Spleen (tissue), 13 donors: ENCODE measurements at places on chromosomes 1 and 21. TPM values are rescaled to one million over a fixed set of nuclear protein-coding genes. Genes with fewer than 3 reads are reported as not detected.
A peak's percentile ranks its signal among the peaks of the same experiment; 100 is the strongest.

DNA sequence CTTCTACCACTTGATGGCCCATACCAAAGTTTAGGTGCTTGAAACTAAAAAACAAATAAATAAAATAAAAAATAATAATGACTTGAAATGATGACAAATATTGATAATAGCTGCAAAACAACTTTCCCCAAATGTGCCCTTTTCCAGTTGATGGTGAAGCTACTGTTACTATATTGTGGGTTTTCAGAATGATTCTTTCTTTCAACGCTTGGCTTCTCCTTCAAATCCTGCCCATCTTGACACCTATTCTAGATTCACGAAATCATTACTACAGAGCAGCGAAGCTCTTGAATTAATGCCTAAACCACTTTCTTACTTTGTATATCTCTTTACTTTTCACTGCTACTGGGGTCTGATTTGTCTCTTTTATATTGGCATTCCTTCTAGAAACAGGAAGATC, 9.2 kb upstream of the C1orf141 start:
- no peak for DNase-seq

DNA sequence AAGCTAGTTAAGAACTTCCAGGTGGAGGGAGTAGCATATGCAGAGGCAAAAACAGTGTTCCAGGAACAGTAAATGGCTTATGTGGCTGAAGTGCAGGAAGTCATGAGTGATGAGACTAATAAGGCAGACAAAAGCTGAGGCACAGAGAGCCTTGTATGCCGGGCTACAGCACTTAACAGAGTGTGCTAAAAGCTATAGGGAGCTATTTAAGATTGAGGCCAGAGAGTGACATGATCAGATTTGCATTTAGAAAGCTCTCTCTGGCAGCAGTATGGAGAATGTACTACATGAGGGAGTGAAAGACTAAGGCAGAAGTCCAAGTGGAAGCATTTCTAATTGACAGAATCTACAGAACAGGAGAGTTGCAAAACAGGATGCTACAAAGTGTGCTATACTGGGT, 38.6 kb downstream of the WASF2 start:
- DNase-seq, result no peak

- DNase-seq, result no peak
These were observed 70.1 kb downstream of the KCNJ15 start for GRCh38 chr21:38326899-38327298.

DNA sequence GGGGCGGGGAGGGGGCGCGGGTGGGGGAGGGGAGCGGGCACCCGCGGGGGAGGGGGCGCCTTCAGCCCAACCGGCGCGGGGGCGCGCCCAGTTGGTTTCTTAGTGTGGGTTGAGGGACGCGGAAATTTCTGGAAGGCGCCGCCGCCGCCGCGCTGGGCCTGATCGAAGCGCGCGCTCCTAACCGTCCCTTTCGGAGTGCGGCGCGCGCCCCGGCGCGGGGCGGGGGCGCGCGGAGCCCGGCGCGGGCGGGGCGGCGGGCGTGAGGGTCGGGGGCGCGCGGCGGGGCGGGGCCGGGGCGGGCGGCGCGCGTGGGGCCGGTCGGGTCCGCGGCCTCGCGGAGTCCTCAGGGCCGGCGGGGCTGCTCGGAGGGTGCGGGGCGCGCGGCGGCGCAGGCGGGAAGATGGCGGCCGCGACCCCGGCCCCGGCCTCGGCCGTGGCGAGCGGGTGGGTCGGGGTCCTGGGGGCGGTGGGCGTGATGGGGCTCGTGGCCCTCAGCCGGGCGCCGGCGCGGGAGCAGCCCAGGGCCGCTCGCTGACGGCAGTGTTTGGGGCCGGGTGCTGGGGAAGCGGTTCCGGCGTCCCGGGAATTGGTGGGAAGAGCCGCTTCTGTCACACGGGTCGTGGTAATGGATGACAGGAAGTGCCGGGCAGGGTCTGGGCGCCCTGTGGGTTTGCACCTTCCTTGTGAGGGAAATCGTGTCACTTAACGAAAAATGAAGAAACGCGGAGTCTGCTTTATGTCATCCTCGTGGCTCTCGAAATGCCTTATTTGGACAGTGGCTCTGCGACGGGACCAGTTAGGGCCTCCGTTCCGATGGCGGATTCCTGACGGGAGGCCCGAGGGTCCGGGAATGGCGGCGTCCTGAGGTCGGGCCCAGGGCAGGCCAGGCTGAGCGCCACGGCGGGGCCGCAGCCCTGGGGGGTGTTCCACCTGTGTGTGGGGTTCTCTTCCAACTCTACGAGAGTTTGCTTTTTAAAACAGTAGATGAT, 764 bp downstream of the PKNOX1 start:
- DNase-seq, result peak; percentile 93

DNA sequence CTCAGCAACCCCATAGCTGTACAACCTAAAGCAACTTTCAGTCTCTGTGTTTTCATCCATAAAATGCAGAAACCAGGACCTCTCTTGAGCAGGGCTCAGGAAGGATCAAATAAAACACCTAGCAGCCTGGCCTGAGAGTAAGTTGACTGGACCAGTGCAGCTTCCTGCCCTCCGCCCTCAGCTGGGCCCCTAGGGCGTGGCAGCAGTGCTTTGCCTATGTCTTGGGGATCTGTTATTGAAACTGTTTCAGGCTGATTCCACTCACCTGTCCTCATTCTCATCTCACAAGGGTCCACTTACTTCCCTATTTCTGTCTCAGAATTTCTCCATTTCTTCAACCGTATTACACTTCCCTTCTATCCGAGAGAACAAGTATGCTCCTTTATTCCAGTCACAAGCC, 17.3 kb downstream of the LRRC42 start:
- DNase-seq, result no peak

GRCh38 chr1:37739222-37739621, 25.7 kb downstream of the EPHA10 start:
- DNase-seq, result no peak

GRCh38 chr1:10615932-10616671, 141.4 kb downstream of the PEX14 start:
- DNase-seq, result peak; percentile 52

- DNase-seq, result no peak
These were observed 61.1 kb upstream of the RAB4A start for GRCh38 chr1:229209816-229210215.

- DNase-seq, result no peak
These were observed 67.1 kb downstream of the CENPF start for GRCh38 chr1:214670098-214670497.

DNA sequence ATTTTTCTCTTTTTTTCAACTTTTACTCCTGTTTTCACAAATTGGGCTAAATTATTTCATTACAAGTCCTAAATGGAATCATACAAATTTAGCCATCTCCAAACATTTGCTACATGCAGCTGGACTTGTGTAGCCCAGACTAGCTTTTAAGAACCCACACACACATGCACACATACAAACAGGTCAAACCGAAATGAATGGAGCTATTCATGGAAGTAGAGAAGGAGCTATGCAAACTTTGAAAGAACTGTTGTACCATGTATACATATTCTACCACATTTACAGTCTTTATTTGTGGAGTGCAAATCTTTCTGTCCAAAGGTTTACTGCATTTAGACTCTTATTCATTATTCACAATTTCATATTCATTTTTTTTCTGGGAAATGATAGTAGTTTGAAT, 189.1 kb upstream of the RNPC3 start:
- DNase-seq, result no peak

- DNase-seq, result no peak
These were observed 12.3 kb downstream of the SLC44A3 start for GRCh38 chr1:94832446-94832845.

GRCh38 chr1:31886866-31887265, 51.3 kb downstream of the PTP4A2 start:
- no peak for DNase-seq

- DNase-seq, result no peak
These were observed 11.4 kb downstream of the VWA5B1 start for GRCh38 chr1:20302108-20302471.

GRCh38 chr1:109942434-109942833, 31.8 kb downstream of the CSF1 start:
- DNase-seq, result no peak

DNA sequence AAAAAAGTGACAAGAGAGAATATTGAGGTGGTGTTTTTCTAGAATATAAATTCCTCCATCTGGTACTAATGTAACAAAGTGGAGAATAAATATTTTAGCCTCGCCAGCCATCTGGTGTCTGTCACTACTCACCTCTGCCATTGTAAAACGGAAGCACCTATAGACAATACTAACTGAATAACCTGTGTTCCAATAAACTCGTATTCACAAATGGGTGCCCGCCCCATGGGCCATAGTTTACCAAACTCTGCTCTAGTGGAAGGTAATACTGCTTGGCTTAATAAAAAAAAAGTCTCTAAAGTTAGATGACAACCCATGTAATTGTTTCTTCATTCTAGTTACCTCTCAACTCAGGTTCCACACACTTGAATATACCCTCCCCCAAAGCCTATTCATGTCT, 8.1 kb downstream of the MIS18A start:
- no peak for DNase-seq

GRCh38 chr1:22231068-22231593, 88.2 kb upstream of the WNT4 start:
- DNase-seq, result no peak

- DNase-seq, result no peak
These were observed 37.2 kb downstream of the RHBG start for GRCh38 chr1:156406251-156406650.

DNA sequence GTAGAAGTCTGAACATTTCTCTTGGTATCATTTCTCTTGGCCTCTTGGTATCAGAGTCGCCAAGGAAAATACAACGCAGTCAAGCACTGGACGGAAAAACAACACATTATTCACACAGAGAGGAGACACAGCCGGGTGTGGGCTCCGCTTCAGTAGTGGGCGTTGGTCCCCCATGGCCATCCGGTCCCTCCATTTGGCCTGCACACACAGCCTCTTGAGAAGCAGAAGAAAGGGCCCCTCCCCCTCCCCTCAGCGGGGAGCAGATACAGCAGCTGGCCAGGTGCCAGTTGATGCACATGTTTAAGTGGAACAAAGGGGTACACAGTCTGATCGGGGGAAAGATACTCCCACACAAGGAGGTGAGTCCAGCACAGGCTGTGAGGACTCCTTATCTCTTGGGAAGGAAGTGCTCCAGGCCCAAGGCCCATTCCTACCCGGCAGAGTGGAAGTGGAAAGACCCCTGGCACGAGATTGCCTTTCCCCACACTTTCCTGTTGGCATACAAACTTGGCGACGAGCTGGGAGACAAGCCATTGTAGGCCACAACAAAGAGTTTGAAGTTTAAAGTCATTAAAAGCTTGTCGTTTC, 311.3 kb downstream of the FAM72C start:
- no peak for DNase-seq

GRCh38 chr1:59477286-59477685, 180.4 kb downstream of the FGGY start:
- no peak for DNase-seq

- DNase-seq, result peak; percentile 46
These were observed 35.2 kb downstream of the NENF start for GRCh38 chr1:212467843-212468482.

DNA sequence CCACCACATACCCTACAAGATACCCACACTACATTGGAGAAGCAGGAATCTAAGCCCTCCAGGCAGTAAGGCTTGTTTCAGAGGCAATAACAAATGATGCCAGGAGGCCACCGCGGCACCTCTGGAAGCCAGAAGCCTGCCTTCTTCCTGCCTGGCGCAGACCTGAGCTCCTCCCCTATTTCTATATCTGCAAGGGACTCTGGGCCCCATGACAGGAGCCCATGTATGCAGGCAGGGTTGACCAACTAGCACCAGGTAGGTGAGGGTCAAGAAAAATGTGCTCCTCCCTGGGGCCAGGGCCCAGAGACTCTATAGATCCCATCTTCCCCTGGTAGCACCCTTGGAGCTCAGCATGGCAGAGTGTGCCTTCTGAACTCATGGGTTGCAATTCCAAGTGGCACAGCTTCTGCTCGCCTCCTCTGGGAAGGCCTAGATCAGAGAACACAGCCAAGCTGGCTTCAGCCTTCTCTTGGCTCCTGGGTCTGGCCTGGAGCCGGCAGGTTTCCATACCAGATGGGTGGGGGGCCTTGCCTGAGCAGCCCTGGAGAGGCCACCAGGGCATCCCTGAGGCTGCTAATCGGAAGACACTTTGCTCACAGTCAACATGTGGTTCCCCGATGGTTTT, 85.1 kb downstream of the STUM start:
- peak; percentile 68 for DNase-seq

GRCh38 chr1:116404699-116405098, 31.7 kb downstream of the ATP1A1 start:
- DNase-seq, result no peak

DNA sequence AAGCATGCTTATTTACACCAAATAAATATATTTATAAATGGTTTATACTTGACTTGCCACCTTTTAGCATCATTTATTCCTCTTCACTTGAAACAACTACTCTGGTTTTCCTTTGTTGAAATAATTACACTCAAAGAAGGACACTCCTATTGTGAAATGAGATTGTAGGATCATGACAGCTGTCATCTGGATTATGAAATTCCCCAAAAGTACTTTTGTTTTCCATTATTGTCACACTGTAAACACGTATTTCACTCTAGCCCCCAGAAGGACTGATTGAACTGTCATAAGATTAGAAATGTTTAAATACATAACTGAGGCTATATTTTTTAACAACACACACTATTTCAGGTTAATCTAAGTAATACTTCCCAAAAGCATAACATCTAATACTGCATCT, 593.8 kb downstream of the LRRIQ3 start:
- DNase-seq, result no peak

DNA sequence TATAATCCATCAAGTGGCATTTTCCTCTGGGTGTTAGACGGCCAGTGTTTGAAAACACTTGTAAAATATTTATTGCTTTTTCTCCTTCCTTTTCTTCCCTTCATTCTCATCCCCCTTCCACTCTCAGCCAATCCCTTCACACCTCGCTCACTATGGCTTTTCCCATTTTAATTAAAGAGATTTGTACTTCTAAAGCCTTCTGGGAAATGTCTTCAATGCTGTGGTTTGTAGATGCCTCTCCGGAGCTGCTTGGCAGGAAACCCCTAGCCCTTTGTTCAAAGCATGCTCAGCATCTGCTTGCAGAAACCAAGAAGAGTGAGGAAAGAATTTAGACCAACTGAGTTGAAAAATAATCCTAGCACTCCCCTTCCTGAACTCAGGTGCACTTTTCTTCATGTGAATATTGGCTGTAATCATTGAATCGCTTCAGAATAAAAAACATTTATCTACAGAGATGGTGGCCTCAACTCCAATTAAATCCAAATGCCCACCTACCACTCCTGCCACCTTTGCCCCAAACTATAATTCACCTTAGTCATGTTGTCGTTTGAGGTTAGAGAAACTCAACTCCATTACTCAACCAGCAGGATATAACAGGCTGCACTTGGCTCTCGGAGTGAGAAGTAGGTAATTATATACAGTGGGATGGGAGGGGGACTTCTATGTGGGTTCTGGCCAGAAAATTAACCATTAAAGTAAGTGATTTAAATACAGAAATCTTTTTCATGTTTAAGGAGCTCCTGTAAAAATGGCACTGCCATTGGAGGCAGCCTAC, 659.4 kb upstream of the CAMK1G start:
- DNase-seq, result no peak

Gene FAM72C
- 2.4 TPM for polyA plus RNA-seq

Gene FCRLA
- polyA plus RNA-seq, result 202 TPM

Gene TFB2M
- 7.4 TPM for polyA plus RNA-seq

Gene KCNH1
- not detected for polyA plus RNA-seq

Gene BRDT
- not detected for polyA plus RNA-seq

Gene NUDT17
- polyA plus RNA-seq, result 4.8 TPM

Gene ACKR1
- polyA plus RNA-seq, result 17.6 TPM

Gene GSTM5
- 3.4 TPM for polyA plus RNA-seq

Gene CASZ1
- 1.5 TPM for polyA plus RNA-seq
